ENCODE measurements at places on chromosomes 4 and X.

DNA sequence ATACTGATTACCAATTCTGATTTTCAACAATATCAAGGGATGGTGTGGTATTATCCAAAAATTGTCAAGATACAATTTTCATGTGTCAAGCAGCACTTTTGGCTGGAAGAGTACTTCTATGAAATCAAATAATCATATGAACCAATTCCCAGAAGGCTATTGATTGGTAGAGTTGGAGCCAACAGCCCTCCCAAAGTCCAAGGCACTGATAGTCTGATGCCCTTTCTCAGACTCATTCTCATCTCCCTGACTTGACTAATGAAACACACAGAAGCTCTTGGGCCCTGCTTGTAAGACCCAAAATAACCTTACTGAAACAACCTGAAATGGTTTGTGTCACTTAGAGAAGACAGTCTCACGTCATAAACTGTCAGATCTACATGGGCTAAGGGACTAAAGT lies 48.9 kb downstream of the ATP11C start:
- DNase-seq = no peak

- no peak for DNase-seq
Measured at GRCh38 chr4:99845708-99846469, 29.3 kb downstream of the DAPP1 start.

GRCh38 chrX:41082783-41083182 lies 2.5 kb upstream of the USP9X start:
- DNase-seq = no peak

DNA sequence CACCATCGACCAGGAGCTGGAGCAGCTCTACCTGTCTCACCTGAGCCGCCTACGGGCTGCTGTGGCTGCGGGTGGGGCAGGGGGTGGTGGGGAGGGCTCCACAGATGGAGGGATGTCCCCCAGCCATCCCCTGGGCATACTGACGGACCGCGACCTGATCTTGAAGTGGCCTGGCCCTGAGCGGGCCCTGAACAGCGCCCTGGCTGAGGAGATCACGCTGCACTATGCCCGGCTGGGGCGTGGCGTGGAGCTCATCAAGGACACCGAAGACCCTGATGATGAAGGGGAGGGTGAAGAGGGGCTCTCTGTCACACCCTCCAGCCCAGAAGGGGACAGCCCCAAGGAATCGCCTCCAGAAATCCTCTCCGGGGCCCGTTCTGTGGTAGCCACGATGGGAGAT lies 16.5 kb downstream of the PPP1R3F start:
- no peak for DNase-seq

DNA sequence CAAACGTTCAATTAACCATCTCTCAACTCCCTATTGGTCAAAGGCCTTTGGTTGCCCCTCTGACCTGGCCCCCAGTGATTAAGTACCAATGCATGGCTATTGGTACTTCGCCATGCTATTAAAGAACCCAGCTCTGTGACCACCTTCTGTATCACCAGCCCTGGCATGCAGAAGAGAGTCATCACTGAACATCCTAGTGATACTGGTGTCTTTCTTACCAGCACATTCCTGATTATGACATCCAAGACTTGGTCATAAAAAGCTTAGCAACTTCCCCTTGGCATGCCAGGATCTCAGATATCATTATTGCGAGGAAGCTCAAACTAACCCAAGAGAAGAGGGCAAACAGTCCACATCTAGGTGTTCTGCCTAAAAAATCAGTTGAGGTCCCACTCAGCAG lies 122.3 kb upstream of the OTUD4 start:
- DNase-seq = no peak
